CD4-positive, alpha-beta T cell treated with Interleukin-17A for 4 hours (primary cell): ENCODE measurements at places on chromosomes 7 and 10.

DNA sequence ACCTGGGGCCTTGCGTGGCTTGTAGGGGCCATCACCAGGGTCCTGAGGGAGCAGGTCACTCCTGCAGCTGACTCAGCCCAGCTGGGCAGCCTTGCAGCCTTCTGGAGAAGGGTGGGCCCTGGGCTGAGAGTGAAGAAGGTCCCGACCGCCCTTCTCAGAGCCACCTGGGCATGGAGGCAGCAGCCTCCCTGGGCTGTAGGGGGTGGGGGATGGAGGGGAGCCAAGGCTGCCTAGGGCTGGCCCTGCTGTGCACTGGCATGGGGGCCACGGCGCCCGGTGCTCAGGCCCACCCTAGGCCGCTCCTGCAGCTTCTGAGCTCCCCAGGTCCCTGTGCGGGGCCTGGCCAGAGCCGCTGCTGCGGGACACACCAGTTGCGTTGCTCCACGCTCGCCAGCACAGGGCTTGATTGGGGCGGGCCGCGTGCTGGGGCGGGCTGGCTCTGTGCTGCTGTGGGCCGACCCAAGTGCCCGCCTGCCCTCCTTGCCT lies 63.6 kb upstream of the NKX6-2 start:
- DNase-seq = no peak

- DNase-seq = no peak
Observed at GRCh38 chr10:24215196-24215595, 6.3 kb downstream of the KIAA1217 start.

DNA sequence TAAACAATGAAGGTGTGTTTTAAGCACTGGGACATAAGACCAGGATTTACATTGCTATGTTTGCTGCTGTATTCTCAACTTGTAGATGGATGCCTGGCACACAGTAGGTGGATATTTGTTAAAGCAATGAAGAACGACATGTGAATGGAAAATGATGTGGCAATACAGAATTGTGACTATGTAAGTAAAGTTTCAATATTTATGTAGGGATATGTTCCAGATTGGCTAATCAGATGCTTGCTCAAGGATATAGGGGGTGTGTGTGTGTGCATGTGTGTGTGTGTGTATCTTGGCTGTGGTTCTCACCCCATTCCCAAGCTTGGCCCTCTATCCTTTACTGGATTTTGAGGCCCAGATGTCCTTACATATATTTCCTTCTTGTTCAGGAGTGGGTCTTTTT lies 42.7 kb upstream of the LAMB1 start:
- DNase-seq = no peak

DNA sequence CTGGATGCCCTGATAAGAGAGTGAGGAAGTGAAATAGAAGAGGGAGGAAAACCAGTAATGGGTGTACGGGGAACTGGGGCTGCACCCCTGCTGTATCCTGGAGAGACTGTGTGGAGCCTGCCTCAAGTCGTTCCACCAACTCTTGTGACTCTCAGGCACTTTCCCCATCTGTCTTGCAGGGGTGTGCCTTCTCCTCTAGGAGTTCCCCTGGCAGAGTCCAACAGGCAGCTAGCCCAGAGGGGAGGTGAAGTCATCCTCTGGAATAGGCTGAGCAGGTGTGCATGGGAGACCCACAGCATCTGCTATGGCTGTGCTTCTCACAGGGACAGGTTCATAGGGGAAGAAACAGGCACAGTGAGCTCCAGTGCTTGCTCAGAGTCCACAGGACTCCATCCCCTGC lies 46.8 kb downstream of the WIPF3 start:
- DNase-seq = no peak

DNA sequence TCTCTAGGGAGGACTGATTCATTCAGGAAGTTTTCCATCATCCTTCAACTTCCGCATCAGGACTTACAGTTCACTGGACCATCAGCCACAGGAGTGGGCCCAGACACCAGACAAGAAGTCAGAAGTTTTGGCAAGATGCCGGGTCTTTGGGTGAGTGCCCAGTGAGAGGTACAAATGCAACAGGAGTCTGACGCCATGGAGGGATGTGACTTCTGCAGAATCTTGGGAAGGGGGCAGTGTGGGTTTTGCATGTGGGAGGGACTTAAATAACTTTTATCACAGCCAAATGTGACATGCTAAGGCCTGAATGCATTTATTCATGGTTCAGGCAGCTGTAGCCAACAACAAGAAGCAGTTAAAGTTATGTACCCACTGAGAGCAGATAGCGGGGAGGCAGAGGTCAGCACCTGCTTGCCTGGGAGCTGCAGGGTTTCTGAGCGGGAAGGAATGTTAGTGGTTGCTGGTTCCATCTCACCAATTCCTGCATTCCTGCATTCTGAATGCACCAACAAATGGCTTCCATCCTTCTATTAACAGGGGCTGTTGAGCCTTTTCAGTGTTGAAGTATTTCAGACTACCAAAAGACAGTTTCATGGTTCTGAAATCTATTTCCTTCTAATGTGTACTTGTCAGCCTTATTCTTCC lies 375.2 kb downstream of the PAXIP1 start:
- DNase-seq = no peak

GRCh38 chr10:88687853-88688467 lies 18.1 kb upstream of the LIPK start:
- peak; percentile 5 for DNase-seq

DNA sequence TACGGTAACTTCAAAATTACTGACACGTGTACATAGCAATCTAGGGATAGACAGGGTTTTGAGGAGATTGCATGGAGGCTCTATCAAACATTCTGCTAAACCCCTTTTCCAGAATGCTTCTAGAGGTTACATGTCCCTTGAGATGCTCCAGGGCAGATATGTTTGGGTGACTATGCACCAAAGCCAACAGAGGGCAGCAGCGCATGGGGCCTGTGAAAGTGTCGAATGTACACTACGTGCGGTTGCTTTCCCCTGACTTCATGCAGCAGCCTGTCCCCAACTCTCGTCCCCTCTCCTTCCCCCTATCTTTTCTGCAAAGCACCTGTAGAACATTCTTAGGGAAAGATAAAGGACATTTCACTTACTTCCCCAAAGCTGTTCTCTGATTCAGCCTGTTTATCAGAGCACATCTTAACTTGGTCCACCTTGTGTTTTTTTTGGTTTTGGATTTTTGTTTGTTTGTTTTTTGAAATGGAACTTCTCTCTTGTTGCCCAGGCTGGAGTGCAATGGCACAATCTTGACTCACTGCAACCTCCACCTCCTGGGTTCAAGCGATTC lies 90.2 kb downstream of the UBE3C start:
- peak; percentile 38 for DNase-seq

DNA sequence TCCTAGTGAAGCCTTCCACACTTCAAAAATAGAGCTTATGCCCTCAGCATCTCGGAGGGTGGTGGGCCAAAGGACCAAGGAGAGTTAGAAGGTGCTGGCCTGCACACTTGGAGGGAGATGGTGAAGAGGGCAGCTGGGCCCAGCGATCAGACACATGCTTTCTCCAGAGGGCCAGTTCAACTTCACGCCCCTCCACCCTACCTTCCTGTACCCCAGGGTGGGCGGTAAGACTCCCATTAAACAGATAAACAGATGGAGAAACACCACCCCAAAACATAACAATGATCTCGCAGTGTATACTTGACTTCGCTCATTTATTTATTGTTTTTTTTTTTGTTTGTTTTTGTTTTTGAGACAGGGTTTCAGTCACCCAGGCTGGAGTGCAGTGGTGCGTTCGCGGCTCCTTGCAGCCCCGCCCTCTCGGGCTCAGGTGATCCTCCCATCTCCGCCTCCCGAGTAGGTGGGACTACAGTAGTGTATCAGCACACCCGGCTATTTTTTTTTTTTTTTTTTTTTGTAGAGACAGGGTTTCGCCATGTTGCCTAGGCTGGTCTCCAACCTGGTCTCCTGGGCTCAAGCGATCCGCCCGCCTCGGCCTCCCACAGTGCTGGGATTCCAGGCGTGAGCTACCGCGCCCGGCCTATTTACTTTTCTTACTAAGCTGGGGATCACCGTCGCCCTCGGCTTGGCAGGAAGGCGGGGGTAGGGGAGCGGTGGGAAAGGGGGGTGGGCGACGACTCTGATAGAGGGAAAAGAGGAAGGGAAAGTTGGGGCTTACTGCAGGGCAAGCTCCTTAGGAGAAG lies 1.8 kb downstream of the C10orf95 start:
- peak; percentile 94 for DNase-seq

- DNase-seq = peak; percentile 12
Observed at GRCh38 chr10:30813872-30814481, 184.4 kb upstream of the LYZL2 start.

GRCh38 chr10:71836596-71836974 lies 14.5 kb downstream of the PSAP start:
- no peak for DNase-seq

DNA sequence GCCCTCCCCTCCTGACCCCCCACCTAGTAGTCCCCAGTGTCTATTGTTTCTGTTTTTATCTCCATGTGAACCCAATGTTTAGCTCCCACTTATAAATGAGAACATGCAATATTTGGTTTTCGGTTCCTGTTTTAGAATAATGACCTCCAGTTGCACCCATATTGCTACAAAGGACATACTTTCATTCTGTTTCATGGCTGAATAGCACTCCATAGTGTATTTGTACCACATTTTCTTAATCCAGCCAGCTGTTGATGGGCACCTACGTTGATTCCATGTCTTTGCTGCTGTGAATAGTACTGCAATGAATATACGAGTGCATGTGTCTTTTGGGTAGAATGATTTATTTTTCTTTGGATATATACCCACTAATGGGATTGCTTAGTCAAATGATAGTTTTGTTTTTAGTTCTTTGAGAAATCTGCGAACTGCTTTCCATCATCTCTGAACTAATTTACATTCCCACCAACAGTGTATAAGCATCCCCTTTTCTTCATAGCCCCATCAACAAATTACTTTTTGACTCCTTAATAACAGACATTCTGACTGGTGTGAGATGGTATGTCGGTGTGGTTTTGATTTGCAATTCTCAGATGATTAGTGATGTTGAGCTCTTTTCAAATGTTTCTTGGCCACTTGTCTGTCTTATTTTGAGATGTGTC lies 128.4 kb upstream of the PHYHIPL start:
- DNase-seq = no peak

GRCh38 chr7:128831178-128831993 lies 1.2 kb downstream of the FLNC start:
- DNase-seq = peak; percentile 11

DNA sequence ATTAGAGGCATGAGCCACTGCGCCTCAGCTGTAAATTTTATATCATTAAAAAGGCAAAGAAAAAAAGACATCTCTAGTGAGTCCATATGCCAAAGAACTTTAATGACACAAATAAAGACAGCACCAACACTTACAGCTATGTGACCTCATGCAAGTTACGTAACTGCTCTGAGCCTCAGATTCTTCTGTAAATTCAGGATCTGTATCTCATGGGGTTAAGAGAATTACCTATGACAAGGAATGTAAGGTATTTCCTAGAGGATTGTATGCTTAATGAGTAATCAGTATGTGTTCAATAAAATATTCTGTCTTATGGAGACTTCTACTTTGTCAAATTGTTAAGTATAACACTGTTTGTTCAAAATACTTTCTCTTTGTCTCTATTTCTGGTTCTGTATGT lies 274.0 kb upstream of the GLI3 start:
- DNase-seq = no peak

DNA sequence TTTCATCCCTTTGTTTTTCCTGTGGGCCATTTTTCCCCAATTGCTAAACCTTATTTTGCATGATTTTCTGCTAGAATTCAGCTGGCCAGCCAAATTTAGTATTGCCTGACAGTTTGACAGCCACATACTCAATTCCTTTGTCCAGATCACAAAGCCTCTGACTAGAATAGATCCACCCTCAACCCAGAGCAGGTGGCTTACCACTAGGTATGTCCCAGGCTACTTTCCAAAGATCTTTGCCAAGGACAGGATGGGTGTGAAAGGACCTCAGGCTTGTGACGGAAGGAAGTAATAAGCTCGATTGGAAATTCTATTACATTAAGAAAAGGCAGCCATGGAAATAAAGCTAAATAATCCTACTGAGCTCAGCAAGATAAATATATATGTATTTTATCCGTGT lies 50.6 kb upstream of the AGK start:
- DNase-seq = no peak

DNA sequence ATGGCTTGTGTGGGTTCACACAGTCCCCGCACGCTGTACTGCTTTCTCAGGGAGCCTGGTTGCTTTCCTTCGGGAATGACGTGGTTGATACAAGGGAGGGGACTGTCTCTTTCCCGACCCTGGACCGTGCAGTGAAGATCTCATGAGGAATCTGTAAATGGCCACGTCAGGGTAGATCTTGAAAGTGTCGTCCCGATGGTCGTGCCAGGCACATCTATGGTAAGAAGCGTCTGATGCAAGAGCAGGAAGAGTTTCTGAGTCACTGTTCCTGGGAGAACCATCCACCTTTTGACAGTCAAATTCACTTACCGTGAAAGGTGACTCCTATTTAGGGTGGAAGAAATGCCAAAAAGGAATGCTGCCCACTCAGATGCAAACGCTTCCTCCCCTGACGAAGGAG lies 500.4 kb downstream of the PTPRN2 start:
- no peak for DNase-seq

DNA sequence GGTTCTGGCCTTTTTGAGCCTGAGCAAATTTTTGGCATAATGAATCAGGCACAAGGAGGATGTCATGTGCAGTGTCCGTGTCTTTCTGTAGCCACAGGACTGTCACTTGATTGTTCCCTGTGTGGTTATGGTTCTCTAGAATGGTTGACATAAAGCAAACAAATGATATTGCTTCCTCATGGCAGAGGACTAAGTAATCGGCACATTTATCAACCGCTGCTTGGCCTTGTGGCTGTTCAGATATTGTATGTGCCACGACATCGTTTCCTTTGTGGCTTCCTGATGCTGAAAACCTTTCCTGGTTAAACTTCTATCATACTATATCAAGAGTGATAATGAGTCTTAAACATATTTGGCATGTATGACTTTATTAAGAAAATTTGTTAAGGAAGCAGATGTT lies 598.8 kb downstream of the SUGCT start:
- DNase-seq = no peak

GRCh38 chr10:119772334-119772733 lies 46.5 kb downstream of the INPP5F start:
- DNase-seq = no peak

- DNase-seq = no peak
Observed at GRCh38 chr10:12906051-12906541, 95.4 kb downstream of the CCDC3 start.

GRCh38 chr7:44639671-44640321 lies 33.4 kb downstream of the OGDH start:
- DNase-seq = no peak

DNA sequence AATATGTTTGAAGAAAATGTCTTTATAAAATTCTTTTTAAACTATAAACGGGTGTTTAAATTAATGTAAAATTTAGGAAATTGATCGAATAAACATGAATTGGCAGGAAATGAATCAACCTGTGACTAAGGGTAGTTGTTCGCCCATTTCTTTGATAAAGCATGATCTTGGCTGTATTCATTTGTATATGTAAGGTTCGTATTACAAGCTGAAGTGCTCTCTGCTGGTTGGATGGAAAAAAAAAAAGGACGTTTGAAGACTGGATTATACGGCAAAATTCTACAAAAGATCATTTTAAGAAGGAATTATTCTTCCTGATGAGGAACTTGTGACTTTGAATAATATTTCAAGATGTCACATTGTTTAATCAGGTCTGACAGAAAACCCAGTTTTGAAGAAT lies 185.4 kb upstream of the ANK3 start:
- DNase-seq = no peak
